ENCODE measurements at places on chromosomes 5 and 9.
A peak's percentile ranks its signal among the peaks of the same experiment; 100 is the strongest.

- DNase-seq: no peak
Observed at GRCh38 chr5:124790895-124791732, 44.7 kb upstream of the ZNF608 start.

DNA sequence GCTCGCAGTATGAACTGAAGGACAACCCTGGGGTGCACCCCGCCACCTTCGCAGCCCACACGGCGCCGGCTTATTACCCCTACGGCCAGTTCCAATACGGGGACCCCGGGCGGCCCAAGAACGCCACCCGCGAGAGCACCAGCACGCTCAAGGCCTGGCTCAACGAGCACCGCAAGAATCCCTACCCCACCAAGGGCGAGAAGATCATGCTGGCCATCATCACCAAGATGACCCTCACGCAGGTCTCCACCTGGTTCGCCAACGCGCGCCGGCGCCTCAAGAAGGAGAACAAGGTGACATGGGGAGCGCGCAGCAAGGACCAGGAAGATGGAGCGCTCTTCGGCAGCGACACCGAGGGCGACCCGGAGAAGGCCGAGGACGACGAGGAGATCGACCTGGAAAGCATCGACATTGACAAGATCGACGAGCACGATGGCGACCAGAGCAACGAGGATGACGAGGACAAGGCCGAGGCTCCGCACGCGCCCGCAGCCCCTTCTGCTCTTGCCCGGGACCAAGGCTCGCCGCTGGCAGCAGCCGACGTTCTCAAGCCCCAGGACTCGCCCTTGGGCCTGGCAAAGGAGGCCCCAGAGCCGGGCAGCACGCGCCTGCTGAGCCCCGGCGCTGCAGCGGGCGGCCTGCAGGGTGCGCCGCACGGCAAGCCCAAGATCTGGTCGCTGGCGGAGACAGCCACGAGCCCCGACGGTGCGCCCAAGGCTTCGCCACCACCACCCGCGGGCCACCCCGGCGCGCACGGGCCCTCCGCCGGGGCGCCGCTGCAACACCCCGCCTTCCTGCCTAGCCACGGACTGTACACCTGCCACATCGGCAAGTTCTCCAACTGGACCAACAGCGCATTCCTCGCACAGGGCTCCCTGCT is 3.8 kb downstream of the IRX1 start:
- DNase-seq: peak; percentile 14

DNA sequence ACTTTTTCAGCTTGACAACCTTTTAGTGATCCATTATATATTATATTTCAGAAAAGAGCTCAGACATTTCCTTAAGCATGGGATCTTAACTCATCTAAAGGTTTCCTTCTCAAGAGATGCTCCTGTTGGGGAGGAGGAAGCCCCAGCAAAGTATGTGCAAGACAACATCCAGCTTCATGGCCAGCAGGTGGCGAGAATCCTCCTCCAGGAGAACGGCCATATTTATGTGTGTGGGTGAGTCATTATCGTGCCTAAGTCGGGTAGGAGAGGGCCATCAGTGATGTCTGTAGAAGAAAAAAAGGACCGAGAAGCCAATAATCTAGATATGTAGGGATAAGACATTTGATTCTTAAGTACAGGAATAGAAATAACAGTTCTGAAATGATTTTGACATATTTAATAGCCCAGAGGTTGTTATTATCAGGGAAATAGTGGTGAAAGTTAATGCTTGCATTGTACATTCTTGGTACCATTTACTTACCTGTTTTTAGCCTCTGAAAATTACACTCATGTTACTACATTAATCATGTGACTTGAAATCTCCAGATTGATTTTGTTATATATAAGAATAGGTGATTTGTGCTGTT is 28.2 kb downstream of the MTRR start:
- peak; percentile 59 for DNase-seq

- no peak for DNase-seq
Observed at GRCh38 chr9:2086971-2087370, 71.8 kb downstream of the SMARCA2 start.

- DNase-seq: peak; percentile 78
Observed at GRCh38 chr9:128150594-128151308, 1.5 kb downstream of the LCN2 start.

- no peak for DNase-seq
Observed at GRCh38 chr5:170760113-170760512, 23.4 kb upstream of the GABRP start.

GRCh38 chr9:104633976-104634520 is 16.0 kb upstream of the OR13C9 start:
- DNase-seq: no peak

GRCh38 chr9:37921546-37922300 is 17.8 kb upstream of the SLC25A51 start:
- DNase-seq: no peak

DNA sequence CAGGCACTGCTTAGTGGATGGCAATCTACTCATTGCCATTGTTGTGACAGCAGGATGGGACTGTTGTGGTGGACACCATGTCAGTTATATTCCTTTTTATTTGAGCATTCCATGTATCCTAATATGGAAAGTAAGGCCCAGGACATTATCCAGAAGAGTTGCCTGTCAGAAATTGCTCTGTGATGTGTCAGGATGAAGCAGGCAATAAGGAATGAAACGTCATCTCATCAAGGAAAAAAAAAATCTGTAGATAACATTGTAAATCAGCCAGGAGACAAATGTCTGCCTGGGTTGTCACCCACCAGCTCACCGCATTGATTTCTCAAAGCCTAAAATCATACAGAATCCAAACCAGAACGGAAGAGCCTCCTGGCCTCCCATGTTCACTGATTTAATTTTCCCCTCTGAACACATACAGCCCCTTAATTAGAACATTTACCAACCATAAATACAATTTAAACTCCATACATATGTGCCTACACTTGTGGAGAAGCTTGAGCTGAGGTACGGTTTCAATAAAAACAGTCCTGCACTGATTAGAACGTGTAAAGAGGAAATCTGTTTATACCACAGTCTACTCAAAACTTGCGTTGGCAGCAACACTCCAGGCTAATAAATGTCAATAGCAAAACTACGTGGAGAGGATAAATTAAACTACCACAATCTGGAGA is 73.9 kb downstream of the FOXD1 start:
- DNase-seq: no peak

GRCh38 chr9:93288341-93288740 is 104.4 kb downstream of the WNK2 start:
- peak; percentile 1 for DNase-seq

DNA sequence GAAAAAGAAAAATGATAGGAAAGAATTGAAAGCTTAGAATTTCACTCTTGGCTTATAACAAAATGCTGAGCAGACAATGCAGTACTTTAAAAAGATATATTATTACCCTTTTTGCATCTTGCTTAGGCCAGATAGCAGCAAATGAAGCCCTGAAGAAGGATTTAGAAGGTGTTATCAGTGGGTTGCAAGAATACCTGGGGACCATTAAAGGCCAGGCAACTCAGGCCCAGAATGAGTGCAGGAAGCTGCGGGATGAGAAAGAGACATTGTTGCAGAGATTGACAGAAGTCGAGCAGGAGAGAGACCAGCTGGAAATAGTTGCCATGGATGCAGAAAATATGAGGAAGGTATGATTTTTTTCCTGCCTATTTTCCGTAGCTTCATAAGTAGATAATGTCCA is 50.8 kb downstream of the CNTRL start:
- no peak for DNase-seq

DNA sequence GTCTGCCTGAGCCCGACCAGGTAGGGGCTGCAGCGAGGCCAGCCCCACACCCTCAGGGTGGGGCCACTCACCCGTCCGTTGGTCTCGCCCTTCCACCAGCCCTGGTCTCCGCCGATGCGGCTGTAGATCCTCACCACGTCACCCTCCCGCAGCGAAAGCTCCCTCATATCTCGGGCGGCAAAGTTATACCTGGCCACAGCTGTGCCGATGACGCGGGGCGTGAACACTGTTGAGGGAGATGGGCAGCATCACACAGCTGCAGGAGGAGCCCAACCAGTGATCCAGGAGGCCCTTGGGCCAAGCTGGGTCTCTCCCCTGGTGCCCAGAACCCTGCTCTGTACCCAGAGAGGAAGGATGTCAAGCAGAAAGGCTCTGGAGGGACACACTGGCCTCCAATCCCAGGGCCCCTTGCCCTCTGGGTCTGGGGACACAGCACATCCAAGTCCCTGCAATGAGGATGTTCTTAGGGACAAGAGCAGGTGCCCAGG is 30.3 kb upstream of the SARDH start:
- DNase-seq: no peak

DNA sequence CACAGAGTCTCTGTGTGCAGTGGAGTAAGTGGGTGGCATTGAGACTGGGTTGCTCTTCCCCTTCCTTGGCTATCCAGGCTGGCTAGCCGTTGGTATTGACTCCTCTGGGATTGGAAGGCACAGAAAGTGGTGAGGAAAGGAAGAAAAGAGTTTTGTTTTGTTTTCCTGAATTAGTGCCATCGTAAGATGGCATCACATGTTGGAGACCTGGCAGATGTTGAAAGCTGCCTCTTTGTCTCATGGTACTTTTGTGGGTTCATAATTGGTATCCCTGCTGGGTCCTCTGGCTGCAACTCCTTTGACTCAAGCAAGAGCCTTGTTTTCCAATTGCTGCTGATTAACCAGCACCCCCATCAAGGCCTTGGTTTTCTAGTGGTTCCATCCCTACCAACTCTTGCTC is 293.8 kb downstream of the PDE4D start:
- DNase-seq: no peak

GRCh38 chr5:42879291-42879690 is 67.6 kb upstream of the SELENOP start:
- DNase-seq: no peak

DNA sequence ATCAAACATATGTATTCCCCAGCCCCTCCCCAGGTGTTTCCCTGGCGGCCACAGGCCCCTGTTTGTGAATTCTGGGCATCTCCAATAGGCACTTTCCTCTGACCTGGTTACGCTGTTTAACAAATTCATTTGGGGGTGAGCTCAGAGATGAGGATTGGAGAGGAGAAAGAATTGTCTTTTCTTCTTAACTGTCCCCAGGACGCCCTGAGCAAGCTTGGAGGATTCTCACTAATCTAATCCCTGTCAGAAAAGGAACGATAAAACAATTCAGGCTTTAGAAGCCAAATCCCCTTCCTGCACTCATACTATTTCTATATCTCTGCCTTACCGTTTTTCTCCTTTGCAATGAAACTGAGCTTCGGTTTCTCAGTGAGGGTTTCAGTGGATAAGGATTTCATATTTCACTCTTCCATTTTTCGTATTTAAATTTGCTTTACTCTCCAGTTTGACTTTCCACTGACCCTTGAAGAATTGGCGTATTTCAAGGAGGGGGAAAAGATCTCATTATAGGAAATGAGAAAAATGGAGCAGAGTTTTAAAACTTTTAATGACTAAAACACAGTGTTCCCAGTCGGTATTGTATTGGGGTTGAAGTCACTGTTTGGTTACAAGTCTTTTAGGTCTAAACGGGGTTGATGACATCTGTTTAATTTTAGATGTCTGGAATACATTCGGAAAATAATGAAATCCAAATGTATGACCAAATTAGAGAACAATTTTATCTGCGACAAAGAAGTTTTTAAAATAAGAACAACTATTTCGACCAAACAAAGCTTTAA is 180.1 kb downstream of the MACROH2A1 start:
- no peak for DNase-seq

- DNase-seq: no peak
Observed at GRCh38 chr5:61229416-61229815, 67.1 kb upstream of the SMIM15 start.

GRCh38 chr5:128537221-128537999 is 635 bp downstream of the FBN2 start:
- DNase-seq: no peak

- no peak for DNase-seq
Observed at GRCh38 chr9:118991366-118992285, 377.6 kb downstream of the BRINP1 start.

Measured in hematopoietic multipotent progenitor cell treated with erythropoietin and hydrocortisone succinate and interleukin-3 and kit ligand, for 8 days (in vitro differentiated cells).